ENCODE measurements at places on chromosomes 5 and 9. TPM values are rescaled to one million over a fixed set of nuclear protein-coding genes. Genes with fewer than 3 reads are reported as not detected.

PRDM9 gene
- total RNA-seq, result not detected

GRCh38 chr9:133914442-133915342, 77.4 kb downstream of the VAV2 start:
- no peak for DNase-seq

OR1J2 gene
- not detected for total RNA-seq

DOCK8 gene
- 1.3 TPM for total RNA-seq

GRCh38 chr9:11709567-11709966, 983.6 kb upstream of the TYRP1 start:
- DNase-seq, result no peak

DNA sequence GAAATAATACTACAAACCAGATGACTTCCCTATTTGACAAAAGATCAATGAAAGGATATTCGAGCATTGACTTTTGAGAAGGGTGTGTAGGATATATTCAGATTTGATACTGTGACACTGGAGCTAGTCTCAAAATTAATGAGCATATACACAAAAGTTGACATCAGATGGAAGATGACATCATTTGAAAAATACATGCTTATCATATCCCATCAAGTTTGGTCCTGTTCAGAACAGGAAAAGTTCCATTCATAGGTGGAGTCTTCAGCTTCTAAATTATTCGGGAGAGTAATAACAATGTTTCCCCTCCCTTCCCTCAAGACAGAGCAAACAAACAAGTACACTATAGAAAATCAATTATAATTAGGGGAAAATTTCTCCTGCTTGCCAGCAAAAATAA, 348.3 kb downstream of the NDUFS4 start:
- no peak for DNase-seq

SLC4A9 gene
- total RNA-seq, result not detected

DNA sequence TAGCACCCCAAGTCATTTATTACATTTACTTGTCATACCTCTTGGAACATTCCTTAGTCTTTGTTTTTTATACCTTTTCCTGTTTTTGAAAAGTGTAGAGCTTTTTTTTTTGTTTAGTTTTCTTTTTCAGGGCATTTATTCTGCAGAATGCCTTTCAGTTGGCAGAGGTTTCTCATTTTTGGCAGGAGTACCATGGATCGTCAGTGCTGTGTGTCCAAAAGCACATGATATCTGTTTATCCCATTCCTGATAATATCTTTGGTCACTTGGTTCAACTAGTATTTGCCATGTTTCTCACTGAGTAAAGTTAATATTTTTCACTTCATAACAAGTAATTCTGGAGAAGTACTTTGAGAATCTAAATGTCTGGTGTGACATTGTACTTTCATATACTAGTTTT, 10.7 kb downstream of the OGN start:
- peak; percentile 71 for DNase-seq

- no peak for DNase-seq
Measured at GRCh38 chr9:132487980-132488535, 78.0 kb downstream of the CFAP77 start.

GRCh38 chr9:116020801-116021200, 132.8 kb upstream of the PAPPA start:
- no peak for DNase-seq

QRFP gene
- not detected for total RNA-seq

All from endothelial cell of umbilical vein (primary cell).